ENCODE measurements at places on chromosomes 16 and 17. TPM values are rescaled to one million over a fixed set of nuclear protein-coding genes. Genes with fewer than 3 reads are reported as not detected.

Gene IRX3
- 1.2 TPM for total RNA-seq

Gene CDK3
- 3.5 TPM for total RNA-seq

Gene IL17C
- not detected for total RNA-seq

Gene ITGAD
- total RNA-seq: not detected

Gene ATAD5
- total RNA-seq: 2.2 TPM

Gene EVI2A
- 2.1 TPM for total RNA-seq

Gene TBC1D3H
- not detected for total RNA-seq

Gene ZNF385C
- total RNA-seq: not detected

Gene CPNE7
- total RNA-seq: 34.2 TPM

Gene KRT27
- total RNA-seq: not detected

Gene RPL13
- 6,795 TPM for total RNA-seq

Gene CYGB
- total RNA-seq: 16.1 TPM

Gene ZG16B
- 0.45 TPM for total RNA-seq

Gene CRHR1
- not detected for total RNA-seq

Gene WNK4
- 1.7 TPM for total RNA-seq

Gene SLC7A6OS
- total RNA-seq: 11.3 TPM

Gene KRTAP2-2
- total RNA-seq: not detected

Gene UBN1
- total RNA-seq: 18.0 TPM

Gene KRT28
- not detected for total RNA-seq

Gene PTGES3L
- total RNA-seq: 0.50 TPM

Gene CEP131
- 14.1 TPM for total RNA-seq

Gene PPP1R27
- not detected for total RNA-seq

Gene ADAP2
- 2.7 TPM for total RNA-seq

Gene CPHXL2
- not detected for total RNA-seq

Gene FNDC8
- total RNA-seq: not detected

Gene MPV17L
- total RNA-seq: 0.59 TPM

Gene TBC1D3
- total RNA-seq: not detected

All from bronchus fibroblast of lung (primary cell).